ENCODE measurements at places on chromosomes 3 and 15. TPM values are rescaled to one million over a fixed set of nuclear protein-coding genes. Genes with fewer than 3 reads are reported as not detected.

The ARGFX gene
- not detected for total RNA-seq

The C3orf49 gene
- total RNA-seq, result not detected

The SERPINI2 gene
- not detected for total RNA-seq

The CCR3 gene
- not detected for total RNA-seq

The IMPG2 gene
- total RNA-seq, result 0.26 TPM

The KBTBD12 gene
- not detected for total RNA-seq

The SAMD7 gene
- total RNA-seq, result not detected

The ATP13A5 gene
- total RNA-seq, result not detected

The MUC20 gene
- under 0.01 TPM for total RNA-seq

The RAB11A gene
- total RNA-seq, result 126 TPM

The FRMD5 gene
- total RNA-seq, result 1.5 TPM

The C3orf85 gene
- not detected for total RNA-seq

The GPR87 gene
- under 0.01 TPM for total RNA-seq

The MESP2 gene
- total RNA-seq, result not detected

The ROPN1B gene
- total RNA-seq, result not detected

The GPR176 gene
- total RNA-seq, result 4.3 TPM

The CKMT1A gene
- not detected for total RNA-seq

The PAK6 gene
- total RNA-seq, result not detected

The ST8SIA2 gene
- 0.13 TPM for total RNA-seq

The GOLGA8J gene
- not detected for total RNA-seq

The TGFBR2 gene
- 303 TPM for total RNA-seq

The CHRFAM7A gene
- 0.76 TPM for total RNA-seq

The LRRC2 gene
- under 0.01 TPM for total RNA-seq

The C15orf62 gene
- total RNA-seq, result 0.39 TPM

The ARMC8 gene
- 51.2 TPM for total RNA-seq
